SK-N-MC (cell line): ENCODE measurements at places on chromosomes 1 and 21.

DNA sequence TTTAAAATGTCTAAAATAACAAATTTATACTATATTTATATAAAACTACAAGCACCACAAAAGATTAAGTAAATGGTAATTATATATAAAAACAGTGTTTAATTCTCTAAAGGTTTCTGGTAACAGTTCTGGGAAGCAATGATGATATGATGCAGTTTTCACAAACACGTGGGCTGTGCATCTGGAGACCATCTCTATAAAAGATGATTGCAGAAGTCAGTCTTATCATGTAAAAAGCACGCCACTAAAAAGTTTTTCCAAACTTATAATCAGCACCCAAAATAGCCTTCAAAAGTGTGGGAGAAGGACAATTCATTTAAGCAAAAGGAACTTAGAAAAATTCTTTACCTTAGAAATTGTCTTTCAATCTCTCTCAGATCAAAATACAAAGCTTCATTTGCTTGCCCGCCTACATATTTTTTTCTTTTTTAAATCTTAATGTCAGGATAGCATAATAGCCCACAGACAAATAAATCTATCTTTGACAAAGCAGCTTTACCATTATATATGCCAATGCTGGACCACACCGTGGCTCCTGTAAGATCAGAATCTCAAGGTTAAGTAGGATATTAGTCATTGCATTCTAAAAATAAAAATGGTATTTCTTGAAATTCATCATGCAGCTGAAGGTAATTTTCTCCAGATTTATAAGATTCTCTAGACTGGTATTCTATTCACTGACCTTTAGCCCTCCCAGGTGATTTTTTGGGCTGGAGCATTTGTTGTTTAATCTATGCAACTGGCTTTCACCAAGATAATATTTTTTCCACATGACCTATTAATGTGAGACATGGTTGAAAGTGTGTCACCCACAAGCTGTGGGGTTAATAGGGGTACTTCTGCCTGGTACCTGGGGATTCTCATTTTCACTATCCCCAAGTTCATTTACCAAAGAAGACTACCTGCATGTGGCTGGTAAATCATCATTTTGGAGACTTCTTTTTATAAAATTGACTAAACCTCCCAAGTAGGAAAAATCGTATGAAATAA, 189.6 kb upstream of the ST6GALNAC5 start:
- no peak for DNase-seq

DNA sequence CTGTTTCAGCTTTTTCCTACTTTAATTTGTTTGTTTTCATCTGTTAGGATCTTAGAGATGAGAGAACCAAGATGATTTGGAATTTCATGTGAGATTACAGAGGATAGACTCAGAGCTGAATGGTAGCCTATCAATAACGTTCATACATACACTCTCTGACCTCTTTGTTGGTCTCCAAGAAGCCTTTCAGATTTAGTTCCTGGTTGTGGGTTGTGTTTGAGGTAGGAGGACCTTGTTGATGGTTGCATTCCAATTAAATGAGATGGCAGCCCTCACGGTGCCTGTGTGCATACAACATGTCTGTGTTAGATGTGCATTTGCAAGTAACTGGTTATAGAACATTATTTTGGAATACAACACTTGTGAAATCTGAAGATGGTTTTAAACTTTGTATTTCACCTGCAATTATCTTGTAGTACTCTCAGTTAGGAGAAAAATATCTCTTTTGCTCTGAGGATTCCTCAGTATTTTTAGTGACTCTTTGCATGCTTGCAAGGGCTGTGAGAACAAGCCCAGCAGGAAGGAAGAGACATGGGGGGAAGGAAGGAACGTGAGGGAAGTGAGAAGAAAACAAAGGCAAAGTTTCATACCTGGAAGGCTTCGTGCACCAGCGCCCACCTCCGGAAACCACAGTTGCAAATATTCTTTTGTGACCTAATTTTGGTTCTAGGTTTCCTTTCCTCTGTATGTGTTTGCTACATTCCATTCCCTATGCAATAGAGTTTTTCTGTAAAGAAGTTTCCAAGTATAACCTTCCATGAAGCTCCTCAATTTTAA, 291.8 kb downstream of the DISC1 start:
- DNase-seq, result no peak

DNA sequence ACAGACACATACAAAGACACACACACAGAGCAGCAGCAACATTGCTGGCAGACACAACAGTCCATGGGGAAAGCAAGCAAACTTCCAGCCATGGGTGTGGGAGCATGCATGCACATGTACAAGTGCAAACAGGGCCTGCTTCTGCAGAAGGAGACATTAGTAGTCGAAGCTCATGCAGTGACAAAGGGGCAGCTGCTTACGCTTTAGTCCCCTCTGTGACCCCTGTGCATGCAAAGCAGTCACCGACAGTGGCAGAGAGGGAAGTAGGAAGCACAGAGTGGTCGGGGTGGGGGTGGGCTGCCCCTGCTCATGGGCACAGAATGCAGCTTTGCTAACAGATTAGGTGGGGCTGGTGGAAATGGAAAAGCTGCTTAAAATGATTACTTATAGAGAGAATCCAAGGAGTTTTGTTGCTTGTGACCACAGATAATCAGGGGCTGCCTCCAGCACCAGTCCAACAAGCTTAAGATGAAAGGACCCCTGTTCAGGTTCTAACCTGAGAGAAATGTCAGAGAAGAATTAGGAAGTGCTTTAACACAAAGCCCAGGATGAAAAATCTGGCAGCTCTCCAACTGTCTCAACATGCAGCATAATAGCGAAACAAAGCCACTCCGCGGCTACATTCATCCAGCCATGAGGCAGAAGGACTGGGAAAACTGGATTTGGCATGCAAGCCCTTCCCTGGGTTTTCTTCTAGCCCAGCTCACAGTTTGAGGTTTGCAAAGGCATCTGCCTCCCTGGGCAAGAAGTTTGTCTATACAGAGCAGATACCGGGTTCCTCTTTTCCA, 378.9 kb downstream of the KCNH1 start:
- DNase-seq, result no peak

DNA sequence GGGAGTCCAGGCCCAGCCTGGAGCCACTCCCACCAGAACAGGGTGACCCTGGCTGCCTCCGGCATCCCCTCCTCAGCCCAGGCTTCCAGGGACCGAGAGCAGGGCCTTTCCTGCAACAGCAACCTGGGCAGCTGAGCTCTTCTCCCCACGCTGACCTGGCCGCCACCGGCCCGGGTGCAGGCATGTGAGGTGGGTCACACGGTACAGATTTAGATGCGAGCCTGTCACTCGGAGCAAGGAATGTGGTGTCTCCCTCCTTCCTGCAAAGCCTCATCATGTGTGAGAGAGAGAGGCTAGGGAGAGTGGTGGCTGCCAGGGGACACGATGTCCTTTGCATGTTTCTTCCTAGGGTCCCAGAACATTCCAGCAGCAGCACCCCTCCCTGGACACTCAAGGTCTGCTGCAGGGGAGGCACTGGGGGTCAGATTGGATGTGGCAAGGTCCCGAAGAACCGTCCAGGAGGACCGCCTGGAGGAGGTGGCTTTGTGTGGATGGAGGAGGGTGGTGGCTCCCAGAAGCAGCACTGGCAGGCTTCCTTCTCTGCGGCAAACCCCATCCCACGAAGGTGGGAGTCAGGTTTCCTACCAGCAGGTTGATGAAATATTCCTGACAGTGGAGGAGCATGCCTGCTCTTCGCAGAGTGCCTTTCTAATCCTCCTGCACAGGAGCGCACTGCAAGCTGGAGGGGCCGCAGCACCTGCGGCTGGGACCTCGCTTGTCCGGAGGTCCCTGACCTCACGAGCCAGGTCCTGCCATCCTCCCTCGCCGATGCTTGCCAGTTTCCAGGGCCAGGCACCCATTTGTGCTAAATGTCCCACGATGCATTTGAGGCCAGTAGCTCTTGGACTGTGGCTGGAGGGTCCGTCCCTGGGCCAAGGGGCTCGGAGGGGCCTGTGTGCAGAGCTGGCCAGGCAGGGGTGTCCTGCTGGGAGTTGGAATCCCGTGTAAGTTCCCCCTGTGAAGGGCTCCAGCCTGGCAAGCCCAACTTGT, 68.4 kb downstream of the PRDM16 start:
- no peak for DNase-seq

GRCh38 chr1:110786802-110787327, 86.1 kb upstream of the CD53 start:
- no peak for DNase-seq

- DNase-seq, result no peak
These were observed 7.0 kb upstream of the RNF19B start for GRCh38 chr1:32971576-32971975.

GRCh38 chr1:112954945-112955772, 837 bp downstream of the SLC16A1 start:
- DNase-seq, result no peak

- no peak for DNase-seq
These were observed 56.5 kb downstream of the CCDC18 start for GRCh38 chr1:93237021-93237420.

- DNase-seq, result no peak
These were observed 60.3 kb upstream of the LRRC8D start for GRCh38 chr1:89760496-89760895.

DNA sequence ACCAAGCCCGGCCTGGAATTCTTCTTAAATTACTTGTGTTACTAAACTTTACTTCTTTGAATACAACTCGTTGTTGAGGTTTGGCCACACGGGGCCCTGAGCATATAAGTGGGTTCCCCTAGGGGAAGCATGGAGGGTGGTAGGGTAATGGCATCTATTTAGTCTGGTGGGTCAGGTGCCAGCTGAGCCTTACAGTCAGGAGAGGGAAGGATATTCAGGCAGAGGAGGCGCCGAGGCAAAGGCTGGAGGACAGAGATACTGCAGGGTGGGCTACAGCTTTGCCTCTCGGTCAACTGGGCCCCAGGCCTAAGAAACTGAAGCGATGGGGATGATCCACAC, 424 bp upstream of the NECAP2 start:
- no peak for DNase-seq

GRCh38 chr1:208122612-208123358, 121.4 kb downstream of the PLXNA2 start:
- no peak for DNase-seq
